ENCODE measurements at places on chromosomes 13 and 19.
A peak's percentile ranks its signal among the peaks of the same experiment; 100 is the strongest.

- no peak for DNase-seq
Observed at GRCh38 chr19:43132696-43133095, 50.2 kb upstream of the PSG2 start.

DNA sequence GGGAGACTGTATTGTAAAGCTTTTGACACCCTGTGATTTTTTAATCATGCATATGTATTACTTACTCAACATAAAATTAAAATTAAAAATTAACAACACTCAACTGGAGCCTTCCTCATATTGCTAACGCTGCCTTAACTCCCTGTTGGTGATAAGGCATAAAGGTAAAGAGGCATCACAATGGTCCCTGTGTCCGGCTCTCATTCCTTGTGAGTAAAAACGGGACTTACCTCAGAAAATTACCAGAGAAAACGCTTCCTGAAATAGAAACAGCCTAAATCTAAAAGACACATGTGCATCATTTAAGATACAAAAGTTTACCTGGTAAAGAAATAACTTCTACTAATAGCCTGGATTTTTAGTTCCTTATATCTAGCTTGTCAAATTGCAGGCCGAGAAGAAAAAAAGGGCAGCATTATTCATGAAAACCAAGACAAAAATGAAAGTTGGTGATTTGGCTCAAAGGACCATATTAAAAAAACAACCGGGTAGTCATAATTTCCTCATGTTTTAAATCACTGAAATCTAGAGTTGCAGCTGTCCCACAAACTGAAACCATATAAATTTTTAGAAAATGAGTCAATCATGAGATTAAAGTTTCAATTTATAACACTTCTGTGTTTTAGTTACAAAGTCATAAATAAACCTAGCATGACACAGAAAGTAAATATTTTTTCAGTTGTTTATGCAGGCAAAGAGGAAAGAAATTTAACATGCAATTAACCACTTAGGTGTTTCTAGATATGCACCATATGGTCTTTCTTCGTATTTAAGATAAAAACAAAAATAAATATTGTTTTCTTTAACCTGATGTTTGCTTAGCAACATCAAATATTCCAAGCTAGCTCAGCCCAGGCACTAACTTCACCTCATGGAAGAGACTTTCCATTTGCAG is 94.7 kb downstream of the MIPEP start:
- no peak for DNase-seq

GRCh38 chr13:41458187-41458760 is 924 bp downstream of the RGCC start:
- no peak for DNase-seq

DNA sequence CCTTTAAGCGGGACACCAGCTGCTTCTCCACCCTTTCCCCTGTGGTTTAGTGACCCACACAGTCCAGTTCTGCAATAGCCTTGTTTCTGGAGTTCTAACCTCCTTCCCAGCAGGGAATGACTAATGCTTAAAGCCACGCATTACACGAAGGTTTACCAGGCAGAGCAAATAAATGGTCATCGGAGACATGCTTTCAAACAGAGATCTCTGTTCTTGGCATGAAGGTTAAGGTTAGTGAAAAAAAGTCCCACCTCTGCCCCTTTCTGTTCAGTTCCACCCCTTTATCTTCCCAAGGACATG is 25.3 kb upstream of the MEDAG start:
- no peak for DNase-seq

DNA sequence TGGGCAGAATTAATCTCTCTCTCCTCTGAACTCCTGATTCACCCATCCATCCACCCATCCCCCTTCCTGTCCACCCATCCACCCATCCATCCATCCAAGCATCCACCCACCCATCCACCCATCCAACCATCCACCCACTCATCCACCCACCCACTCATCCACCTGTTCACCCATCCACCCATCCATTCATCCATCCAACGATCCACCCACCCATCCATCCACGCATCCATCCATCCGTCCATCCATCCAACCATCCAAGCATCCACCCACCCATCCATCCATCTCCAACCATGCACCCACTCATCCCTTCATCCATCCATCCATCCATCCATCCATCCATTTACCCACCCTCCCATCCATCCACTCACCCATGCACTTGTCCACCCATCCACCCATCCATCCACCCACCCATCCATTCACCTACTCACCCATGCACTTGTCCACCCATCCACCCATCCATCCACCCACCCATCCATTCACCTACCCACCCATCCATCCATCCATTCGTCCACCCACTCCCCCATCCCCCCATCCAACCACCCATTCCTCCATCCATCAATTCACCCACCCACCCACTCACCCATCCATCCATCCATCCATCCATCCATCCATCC is 18.7 kb downstream of the MEX3D start:
- no peak for DNase-seq

DNA sequence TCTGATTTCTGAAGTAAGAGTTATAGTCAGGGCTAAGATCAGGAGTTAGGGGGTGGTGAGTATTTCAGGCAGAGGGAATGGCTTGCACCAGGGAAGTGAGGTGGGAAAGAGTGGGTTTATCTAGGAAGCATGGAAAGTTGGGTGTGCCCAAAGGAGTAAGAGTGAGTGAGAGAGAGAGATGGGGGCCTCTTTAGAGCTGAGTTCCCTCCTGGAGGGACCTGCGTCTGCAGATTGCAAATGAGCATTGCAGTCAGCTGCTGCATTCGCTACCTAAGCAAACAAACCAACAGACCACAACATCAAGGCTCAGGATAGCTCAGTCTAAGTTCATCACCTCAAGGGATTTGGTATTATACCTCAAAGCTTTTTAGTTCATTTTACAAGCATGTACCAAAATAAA is 405.8 kb downstream of the FGF9 start:
- peak; percentile 29 for DNase-seq

- no peak for DNase-seq
Observed at GRCh38 chr19:40224342-40225150, 1.9 kb downstream of the CCNP start.

DNA sequence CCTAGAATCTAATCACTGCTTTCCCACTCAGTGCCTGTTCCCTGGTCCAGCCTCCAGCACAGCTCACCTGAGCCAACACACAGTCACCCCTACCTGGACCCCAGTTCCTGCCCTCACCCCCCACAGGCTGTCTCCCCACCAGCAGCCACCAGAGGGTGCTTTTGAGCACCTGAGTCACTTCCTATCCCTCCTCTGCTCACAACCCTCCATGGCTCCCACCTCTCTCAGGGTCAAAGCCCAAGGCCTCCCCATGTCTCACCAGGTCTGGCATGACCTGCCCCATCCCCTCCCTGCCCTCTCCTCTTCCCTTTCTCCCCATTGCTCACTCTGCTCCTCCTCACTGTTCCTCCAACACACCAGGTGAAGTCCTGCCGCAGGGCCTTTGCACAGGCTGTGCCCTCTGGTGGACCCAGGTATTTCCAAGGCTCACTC is 7.1 kb upstream of the DPP9 start:
- no peak for DNase-seq

DNA sequence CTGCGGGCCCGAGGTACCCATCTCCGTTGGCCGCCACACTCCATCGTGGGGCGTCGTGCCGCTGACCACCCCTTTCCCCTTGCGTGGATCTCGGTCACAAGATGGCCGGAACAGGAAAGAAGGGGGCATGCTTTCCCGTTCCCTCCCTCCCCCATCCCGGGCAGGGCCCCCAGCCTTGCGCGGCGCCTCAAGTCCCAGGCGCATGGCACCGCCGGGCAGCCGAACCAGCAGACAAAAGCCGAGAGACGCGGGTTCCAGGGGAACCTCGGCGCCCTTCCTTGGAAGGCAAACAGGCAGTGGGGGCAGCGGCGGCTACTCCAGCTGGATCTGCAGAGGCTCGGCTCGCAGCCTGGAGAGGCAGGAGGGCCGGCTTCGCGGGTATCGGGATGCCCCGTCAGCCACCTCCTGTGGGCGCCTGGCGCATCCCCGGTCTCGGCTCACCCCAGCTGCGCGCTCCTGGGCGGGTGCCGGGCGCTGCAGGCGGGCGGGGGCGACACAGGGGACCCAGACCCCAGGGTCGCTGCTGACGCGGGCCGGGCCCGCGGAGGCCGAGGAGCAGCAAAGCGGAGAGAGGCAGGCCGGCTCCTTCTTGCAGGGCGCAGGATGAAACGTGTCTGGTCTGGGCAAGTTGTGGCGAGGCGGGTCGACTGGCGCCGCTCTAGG is 439 bp downstream of the DZIP1 start:
- no peak for DNase-seq

DNA sequence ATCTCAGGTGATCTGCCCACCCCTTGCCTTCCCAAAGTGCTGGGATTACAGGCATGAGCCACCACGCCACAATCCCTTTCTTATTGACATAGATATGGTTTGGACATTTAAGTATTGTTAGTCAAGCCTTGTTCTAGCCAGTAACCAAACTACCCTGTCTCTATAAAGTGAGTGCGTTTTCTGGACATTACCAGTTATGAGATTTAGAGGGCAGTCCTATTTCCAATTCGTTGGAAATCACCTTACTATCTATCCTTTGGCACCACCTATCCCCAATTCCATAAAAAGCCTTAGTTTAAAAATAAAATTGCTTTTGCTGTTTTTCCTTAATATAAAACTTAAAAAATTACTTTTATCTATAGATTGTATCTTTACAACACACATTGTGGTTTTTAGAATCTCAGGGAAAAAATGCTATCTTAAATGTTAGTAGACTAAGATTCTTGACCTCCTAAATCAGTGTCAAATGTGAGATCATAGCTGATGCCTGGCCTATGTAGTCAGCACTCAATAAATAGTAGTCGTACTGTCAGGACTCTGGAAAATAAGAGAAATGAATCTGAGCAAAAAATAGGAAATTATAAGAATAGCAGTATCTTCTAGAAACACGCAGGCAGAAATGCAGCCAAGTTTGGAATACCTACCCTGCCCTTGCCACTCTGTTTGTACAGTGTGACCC is 57.0 kb downstream of the NUFIP1 start:
- no peak for DNase-seq

DNA sequence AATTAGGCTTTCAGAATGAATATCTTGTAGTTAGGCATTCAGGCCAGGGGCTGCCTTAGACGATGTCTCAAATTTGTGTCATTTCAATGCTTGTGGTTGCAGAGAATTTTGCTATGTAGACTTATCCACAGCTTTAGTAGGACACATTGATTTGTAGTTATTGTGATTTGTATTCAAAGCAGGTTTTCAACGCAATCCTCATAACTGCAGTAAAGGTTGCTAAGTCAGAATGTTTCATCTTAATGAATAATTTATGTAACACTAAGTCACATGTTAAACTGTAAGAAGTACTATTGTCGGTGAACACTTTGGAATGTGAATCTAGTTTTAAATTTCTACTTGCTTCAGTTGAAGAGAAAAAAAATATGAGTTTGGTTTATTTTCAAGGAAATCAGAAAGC is 1117.2 kb upstream of the SPRY2 start:
- DNase-seq = no peak
